Left cardiac atrium (tissue), 4 donors: ENCODE measurements at places on chromosomes 7 and 10. TPM values are rescaled to one million over a fixed set of nuclear protein-coding genes. Genes with fewer than 3 reads are reported as not detected.

Gene OPN4
- 0.18 TPM for total RNA-seq

Gene MSMB
- total RNA-seq, result not detected

Gene UTF1
- total RNA-seq, result not detected

Gene CTAGE4
- total RNA-seq, result 1.3 TPM

Gene NPC1L1
- total RNA-seq, result 0.10 TPM

Gene PANK1
- total RNA-seq, result 11.1 TPM

Gene BICC1
- total RNA-seq, result 13.0 TPM

Gene OR2A7
- 1.0 TPM for total RNA-seq

Gene SLC13A4
- not detected for total RNA-seq

DNA sequence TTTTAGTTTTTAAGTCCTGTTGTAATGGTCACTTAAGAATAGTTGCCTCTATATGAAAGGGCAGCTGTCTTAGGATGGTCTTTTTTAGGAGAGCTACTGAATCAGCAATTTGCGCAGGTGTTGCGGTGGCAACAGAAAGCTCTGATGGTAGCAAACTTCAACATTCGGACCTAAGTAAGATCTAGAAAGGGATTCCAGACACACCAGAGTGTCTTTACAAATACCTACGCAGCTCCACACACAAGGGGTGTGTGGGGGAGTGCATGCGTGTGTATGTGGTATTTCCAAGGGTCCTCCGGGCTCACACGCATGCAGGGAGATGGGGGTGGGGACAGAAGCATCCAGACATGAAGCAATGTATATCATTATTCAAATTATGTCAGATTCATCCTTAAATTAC lies 438.6 kb upstream of the MGMT start:
- DNase-seq, result no peak

- DNase-seq, result peak; percentile 51
These were observed 3.9 kb downstream of the LSMEM1 start for GRCh38 chr7:112484671-112485167.

- no peak for DNase-seq
These were observed 336.0 kb upstream of the IGFBP3 start for GRCh38 chr7:46256870-46257661.

- DNase-seq, result no peak
These were observed 7.0 kb downstream of the OSBPL3 start for GRCh38 chr7:24972991-24973390.

- no peak for DNase-seq
These were observed 40.8 kb downstream of the CYP2C19 start for GRCh38 chr10:94803307-94803706.

DNA sequence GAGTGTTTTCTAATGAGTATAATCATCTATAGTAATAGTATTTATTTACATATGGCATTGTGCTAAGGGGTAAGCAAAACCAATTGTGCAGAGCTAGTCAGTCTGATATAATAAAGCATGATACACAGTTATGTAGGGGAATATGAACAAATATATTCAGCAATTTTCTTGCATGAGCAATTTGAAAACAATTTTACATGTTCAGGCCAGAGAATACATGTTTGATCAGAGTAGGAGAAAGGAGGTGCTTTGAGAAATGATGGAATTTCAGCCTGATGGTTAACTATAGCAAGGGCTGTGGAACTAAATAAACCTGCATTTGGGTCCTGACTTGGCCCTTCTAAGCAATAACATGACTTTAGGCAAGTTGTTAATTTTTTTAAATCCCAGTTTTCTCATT lies 214.5 kb downstream of the TWIST1 start:
- no peak for DNase-seq

DNA sequence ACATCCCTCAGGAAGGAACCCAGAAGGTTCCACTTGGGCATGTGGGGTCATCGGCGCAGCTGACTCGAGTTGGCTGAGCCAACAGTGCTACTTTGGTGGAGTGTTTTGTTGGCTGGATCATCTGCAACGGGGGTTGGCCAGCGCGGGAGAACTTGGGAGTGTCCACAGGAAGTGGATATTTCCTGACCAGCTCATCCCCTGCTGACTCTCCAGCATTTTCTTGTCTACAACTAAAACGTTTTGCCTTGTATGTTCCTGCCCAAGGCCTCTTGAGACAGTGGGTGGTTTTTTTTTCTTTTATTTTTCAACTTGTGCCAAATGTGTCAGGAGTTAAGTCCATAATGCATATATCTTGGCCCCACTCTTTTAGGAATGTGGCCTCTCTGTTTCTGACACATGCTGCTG lies 208.6 kb downstream of the ZNF365 start:
- peak; percentile 75 for DNase-seq

DNA sequence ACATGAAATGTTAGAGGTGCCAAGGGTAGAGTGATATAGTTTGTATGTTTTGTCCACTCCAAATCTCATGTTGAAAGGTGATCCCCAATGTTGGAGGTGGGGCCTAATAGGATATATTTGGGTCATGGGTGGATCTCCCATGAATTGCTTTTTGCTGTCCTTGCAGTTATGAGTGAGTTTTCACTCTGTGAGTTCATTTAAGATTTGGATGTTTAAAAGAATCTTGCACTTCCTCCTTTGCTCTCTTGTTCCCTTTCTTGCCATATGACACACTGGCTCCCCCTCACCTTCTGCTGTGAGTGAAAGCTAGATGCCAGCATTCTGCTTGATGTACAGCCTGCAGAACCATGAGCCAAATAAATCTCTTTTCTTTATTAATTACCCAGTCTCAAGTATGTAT lies 269.2 kb downstream of the ZWINT start:
- no peak for DNase-seq

GRCh38 chr7:137937202-137937560 lies 64.7 kb downstream of the CREB3L2 start:
- no peak for DNase-seq

- peak; percentile 51 for DNase-seq
These were observed 924 bp downstream of the BMPR1A start for GRCh38 chr10:86757113-86757972.

GRCh38 chr7:22566592-22566991 lies 66.6 kb upstream of the STEAP1B start:
- DNase-seq, result no peak

- DNase-seq, result no peak
These were observed 104.8 kb downstream of the JAZF1 start for GRCh38 chr7:28075674-28076358.

GRCh38 chr10:76230921-76231285 lies 799.5 kb downstream of the LRMDA start:
- DNase-seq, result no peak

DNA sequence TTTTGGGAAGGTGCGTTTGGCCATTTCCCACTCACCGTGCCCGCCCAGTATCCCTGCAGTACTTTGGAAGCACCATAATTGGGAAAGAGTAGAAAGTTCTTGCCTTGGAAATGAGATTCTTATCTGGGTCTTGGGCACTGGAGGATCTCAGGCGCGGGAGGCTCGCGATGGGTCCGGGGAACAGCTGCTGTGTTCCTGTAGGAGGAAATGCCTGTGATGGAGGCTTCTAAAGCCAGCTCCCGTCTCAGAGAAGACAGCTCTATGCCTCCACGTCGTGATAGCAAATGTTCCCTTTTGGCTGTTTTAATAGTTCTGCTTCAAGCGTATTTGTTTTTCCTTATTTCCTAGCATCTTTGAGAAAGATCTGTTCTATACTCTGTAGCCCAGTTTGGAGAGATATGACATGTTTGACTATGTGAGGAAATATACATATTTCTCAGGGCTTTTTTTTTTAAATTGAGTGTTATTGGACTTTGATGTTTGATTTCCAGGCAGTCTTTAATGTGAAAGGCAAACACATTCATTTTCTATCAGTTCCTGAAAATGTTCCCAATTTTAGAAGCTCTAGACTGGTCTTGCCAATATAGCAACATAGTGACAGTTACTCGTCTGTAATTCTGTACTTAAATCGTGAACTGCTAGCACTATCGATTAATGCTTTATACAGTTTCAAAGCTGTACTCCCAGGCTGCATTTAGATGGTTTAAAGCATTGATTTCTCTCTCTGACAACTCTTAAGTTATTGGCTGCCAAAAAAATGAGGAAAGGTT lies 280.8 kb downstream of the DPP6 start:
- no peak for DNase-seq

- no peak for DNase-seq
These were observed 82.2 kb downstream of the MRPL32 start for GRCh38 chr7:43014406-43014805.

GRCh38 chr7:151850491-151851124 lies 26.3 kb downstream of the PRKAG2 start:
- no peak for DNase-seq

DNA sequence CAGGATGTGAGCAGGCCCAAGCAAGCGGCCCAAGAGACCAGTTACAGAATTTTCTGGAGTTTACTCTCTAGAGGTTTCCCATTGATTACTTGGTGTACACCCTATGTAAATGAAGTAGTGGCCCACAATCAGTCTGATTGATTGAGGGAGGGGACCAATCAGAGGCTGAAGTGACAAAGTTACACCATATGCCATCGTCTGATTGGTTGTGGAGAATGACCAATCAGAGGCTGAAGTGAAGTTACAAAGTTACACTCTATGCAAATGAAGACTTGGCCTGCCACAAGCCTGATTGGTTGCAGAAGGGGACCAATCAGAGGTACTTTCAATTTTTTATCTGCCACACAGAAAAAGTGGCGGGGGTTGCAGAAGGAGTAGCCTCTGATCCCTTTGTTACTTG lies 83.7 kb downstream of the KIF20B start:
- no peak for DNase-seq

DNA sequence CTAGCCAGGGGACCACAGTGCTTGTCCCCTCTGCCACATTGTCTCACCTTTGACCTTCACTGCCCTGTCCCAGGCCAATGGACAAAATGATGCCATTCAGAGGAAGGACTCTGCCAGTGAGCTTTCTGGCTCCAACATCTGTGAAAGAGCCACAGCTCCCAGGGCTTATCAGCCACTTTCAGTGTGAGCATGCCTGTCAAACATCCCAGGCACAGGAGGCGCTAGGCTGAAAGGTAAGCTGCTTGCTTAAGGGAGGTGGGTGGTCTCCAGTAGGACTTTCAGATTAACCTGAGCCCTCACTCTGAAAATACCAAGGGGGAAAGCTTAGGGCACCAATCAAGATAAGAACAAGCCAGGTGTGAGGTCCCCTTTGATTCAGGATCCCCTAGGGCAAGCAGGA lies 59.8 kb upstream of the GDF10 start:
- DNase-seq, result no peak

DNA sequence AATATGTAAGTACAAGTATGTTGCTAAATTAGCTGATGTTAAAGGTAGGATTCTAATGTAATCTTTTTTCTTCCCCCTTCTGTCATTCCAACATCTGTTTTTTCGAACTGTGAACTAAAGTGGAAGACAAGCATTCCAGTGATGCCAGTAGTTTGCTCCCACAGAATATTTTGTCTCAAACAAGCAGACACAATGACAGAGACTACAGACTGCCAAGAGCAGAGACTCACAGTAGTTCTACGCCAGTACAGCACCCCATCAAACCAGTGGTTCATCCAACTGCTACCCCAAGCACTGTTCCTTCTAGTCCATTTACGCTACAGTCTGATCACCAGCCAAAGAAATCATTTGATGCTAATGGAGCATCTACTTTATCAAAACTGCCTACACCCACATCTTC lies 62.7 kb downstream of the WAC start:
- DNase-seq, result no peak

DNA sequence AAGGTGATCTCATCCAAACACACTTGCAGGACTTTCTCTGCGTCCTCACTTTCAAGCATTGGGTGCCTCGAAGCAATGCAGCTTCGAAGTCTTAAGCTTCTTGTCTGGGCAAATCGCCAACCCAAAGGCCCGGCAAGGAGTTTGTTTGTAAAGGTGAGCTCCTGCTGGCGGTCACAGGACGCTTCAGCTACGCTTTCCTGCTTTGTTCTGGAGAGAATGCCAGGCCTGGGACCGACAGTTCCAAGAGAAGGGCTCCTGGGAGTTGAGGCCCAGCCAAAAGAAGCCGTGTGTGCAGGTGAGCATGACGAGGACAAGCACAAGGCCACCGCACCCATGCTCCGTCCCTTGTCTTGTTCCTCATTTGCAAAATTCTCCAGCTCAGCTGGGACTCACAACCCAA lies 106.6 kb upstream of the DOCK1 start:
- no peak for DNase-seq

- DNase-seq, result no peak
These were observed 2.7 kb downstream of the VGF start for GRCh38 chr7:101162551-101163278.

- no peak for DNase-seq
These were observed 3.4 kb downstream of the GFRA1 start for GRCh38 chr10:116269619-116270018.

- DNase-seq, result no peak
These were observed 30.3 kb upstream of the LSM8 start for GRCh38 chr7:118153551-118154177.
